Spleen (tissue), 13 donors: ENCODE measurements at places on chromosomes 3 and 15. TPM values are rescaled to one million over a fixed set of nuclear protein-coding genes. Genes with fewer than 3 reads are reported as not detected.

- no peak overlapping the region for H3K4me3 ChIP-seq
- no peaks in the 10 kb centered on the region for H3K4me1 ChIP-seq
- no peak for DNase-seq
- no peak overlapping the region for H3K27ac ChIP-seq
Measured at GRCh38 chr3:173538410-173538809, 140.9 kb downstream of the NLGN1 start.

DNA sequence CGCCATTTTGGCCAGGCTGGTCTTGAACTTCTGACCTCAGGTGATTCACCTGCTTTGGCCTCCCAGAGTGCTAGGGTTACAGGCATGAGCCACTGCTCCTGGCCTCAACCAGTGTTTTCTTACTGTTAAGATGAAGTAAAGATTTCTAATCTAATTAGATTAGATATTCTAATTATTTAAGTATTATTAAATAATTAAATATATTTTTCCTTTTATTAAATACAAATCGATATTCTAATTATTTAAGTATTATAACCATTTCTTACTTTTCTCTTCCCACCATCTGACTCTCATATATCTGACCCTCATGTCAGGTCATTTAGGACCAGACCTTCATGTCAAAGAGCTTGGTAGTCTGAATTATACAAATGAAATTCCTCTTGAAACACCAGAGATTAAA lies 1291.9 kb upstream of the EPHA6 start:
- no peaks in the 10 kb centered on the region for H3K4me1 ChIP-seq
- no peaks in the 10 kb centered on the region for H3K36me3 ChIP-seq
- no peaks in the 10 kb centered on the region for H3K27me3 ChIP-seq

DNA sequence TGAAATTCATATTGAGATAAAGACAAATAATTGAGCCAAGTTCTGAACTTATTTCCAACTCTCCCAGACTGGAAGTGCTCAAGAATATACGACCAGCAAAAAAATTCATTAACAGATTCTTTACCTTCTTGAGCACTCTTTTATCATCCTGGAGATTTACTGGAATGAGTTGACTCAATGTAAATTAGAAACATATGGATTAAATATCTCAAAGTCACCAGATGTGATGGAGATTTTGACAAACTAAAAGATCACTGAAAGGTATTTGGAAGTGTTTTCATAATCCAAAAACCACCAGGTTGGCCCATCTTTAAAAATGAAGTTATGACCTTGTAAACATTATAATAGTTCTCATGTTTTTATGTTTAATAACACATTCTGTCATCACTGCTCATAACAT lies 433.2 kb upstream of the RASGRP1 start:
- H3K27me3 ChIP-seq = no peaks in the 10 kb centered on the region
- H3K36me3 ChIP-seq = no peaks in the 10 kb centered on the region
- no peak for DNase-seq
- H3K4me3 ChIP-seq = no peak overlapping the region
- H3K4me1 ChIP-seq = no peaks in the 10 kb centered on the region
- H3K27ac ChIP-seq = no peak overlapping the region

The CHL1 gene
- polyA plus RNA-seq = 3.3 TPM

The MINAR1 gene
- polyA plus RNA-seq = 0.22 TPM

The ATP13A4 gene
- 0.70 TPM for polyA plus RNA-seq

The CLRN1 gene
- not detected for polyA plus RNA-seq

The UROC1 gene
- 0.02 TPM for polyA plus RNA-seq

- no peaks in the 10 kb centered on the region for H3K27me3 ChIP-seq
- H3K4me3 ChIP-seq = no peak overlapping the region
- no peaks in the 10 kb centered on the region for H3K4me1 ChIP-seq
- no peak for DNase-seq
- no peak overlapping the region for H3K27ac ChIP-seq
- no peaks in the 10 kb centered on the region for H3K36me3 ChIP-seq
Measured at GRCh38 chr15:58401991-58402649, 29.7 kb upstream of the LIPC start.

GRCh38 chr3:37907906-37908305 lies 46.2 kb downstream of the CTDSPL start:
- DNase-seq = no peak
- no peaks in the 10 kb centered on the region for H3K36me3 ChIP-seq
- no peaks in the 10 kb centered on the region for H3K27me3 ChIP-seq
- H3K4me3 ChIP-seq = no peak overlapping the region
- H3K27ac ChIP-seq = no peak overlapping the region

- H3K27me3 ChIP-seq = peaks cover 3% of the 10 kb centered on the region
- no peak overlapping the region for H3K27ac ChIP-seq
- H3K4me3 ChIP-seq = no peak overlapping the region
- DNase-seq = no peak
- peaks cover 8% of the 10 kb centered on the region for H3K4me1 ChIP-seq
Measured at GRCh38 chr3:168844894-168845482, 749.3 kb upstream of the GOLIM4 start.

DNA sequence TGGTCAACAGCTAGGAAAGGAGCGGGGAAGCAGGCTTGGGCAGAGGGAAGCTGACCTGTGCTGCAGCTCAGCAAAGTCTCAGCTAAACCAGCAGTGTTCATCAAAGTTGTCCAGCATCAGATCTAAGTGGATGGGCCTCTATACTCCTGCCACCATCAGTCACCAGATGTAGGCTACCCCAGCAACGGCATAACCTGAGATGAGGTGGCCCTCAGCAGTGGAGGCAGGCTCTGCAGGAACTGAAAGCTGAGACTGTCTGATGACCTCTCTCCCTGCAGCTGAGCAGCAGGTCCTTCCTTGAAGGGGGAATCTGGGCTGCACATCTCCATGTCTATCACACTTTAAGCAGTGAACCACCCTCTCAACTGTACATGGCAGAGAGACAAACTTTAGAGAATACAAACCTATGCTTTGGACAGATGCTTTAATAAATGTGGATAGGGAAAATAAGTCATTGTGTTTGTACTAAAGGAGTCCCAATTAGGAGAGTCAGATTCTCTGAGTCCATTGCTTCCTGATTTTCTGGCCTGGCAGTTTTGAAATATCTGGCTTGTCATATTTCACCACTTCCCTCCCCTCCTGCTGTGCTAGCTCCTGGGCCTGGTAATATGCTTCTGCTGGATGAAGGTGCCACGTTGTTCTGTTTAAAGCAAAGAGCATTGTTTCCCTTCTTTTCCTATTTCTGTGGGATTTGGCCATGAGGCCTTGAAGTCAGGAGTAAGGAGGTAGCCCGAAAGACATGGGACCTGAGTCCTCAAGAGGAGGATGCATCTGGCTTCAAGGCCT lies 11.1 kb upstream of the PSTPIP1 start:
- H3K27ac ChIP-seq = no peak overlapping the region
- DNase-seq = no peak
- H3K27me3 ChIP-seq = no peaks in the 10 kb centered on the region
- no peak overlapping the region for H3K4me3 ChIP-seq
- H3K4me1 ChIP-seq = peaks cover 5% of the 10 kb centered on the region
- H3K36me3 ChIP-seq = no peaks in the 10 kb centered on the region

GRCh38 chr3:184077881-184078280 lies 19.0 kb upstream of the HTR3E start:
- H3K4me3 ChIP-seq = no peak overlapping the region
- H3K27ac ChIP-seq = no peak overlapping the region
- no peaks in the 10 kb centered on the region for H3K4me1 ChIP-seq
- DNase-seq = no peak

DNA sequence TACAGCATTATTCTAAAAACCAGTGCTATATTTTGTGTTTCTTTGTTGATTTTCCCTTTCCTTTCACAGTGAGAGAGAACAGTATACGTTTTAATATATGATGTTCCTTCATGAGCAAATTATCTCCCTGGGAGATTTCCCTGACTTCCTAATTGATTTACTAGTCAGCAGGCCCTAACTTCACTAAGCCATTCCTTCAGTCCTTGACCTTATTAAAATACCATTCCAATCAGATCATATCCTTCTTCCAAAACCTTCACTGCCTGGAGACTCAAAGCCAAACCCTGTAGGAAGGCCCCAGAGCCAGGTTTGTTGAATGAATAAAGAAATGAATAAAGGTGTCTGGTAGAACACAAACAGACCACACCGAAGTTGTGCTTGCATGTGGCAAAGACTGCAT lies 43.8 kb upstream of the ARHGEF3 start:
- no peaks in the 10 kb centered on the region for H3K36me3 ChIP-seq
- DNase-seq = no peak
- H3K4me1 ChIP-seq = no peaks in the 10 kb centered on the region
- H3K27ac ChIP-seq = no peak overlapping the region
- H3K27me3 ChIP-seq = no peaks in the 10 kb centered on the region

GRCh38 chr3:126406389-126407296 lies 11.9 kb downstream of the CFAP100 start:
- no peak overlapping the region for H3K4me3 ChIP-seq
- no peaks in the 10 kb centered on the region for H3K4me1 ChIP-seq
- peak; percentile 49 for DNase-seq
- peaks cover 7% of the 10 kb centered on the region for H3K27me3 ChIP-seq
- no peak overlapping the region for H3K27ac ChIP-seq
- no peaks in the 10 kb centered on the region for H3K36me3 ChIP-seq

The IREB2 gene
- 15.0 TPM for polyA plus RNA-seq

GRCh38 chr15:98134905-98135304 lies 174.4 kb downstream of the ARRDC4 start:
- no peaks in the 10 kb centered on the region for H3K36me3 ChIP-seq
- H3K27ac ChIP-seq = no peak overlapping the region
- no peaks in the 10 kb centered on the region for H3K4me1 ChIP-seq
- no peaks in the 10 kb centered on the region for H3K27me3 ChIP-seq
- DNase-seq = no peak

DNA sequence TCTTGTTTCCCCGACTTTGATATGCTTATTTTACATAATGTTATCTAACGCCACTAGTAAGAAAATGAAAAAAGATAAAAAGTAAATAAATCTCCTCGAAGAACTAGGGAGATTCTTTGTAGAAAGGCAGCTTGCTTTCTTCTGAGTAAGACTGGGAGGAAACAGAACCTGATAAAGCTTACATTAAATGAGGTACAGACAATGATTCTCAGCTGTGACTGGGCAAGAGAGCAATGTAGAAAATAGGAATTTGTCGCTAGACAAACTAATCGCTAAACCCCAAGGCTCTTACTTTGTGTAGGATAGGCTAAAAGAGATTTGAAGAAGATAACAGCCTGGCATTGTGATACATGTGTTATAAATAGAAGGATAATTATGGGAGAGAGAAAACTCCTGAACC lies 919.0 kb upstream of the ALCAM start:
- no peaks in the 10 kb centered on the region for H3K36me3 ChIP-seq
- no peak overlapping the region for H3K4me3 ChIP-seq
- H3K27me3 ChIP-seq = no peaks in the 10 kb centered on the region
- no peak overlapping the region for H3K27ac ChIP-seq
- DNase-seq = no peak

GRCh38 chr3:14472471-14473351 lies 67.4 kb downstream of the GRIP2 start:
- no peaks in the 10 kb centered on the region for H3K27me3 ChIP-seq
- no peak for DNase-seq
- H3K4me1 ChIP-seq = no peaks in the 10 kb centered on the region
- H3K36me3 ChIP-seq = peaks cover 83% of the 10 kb centered on the region

The TRIM69 gene
- polyA plus RNA-seq = 16.4 TPM

DNA sequence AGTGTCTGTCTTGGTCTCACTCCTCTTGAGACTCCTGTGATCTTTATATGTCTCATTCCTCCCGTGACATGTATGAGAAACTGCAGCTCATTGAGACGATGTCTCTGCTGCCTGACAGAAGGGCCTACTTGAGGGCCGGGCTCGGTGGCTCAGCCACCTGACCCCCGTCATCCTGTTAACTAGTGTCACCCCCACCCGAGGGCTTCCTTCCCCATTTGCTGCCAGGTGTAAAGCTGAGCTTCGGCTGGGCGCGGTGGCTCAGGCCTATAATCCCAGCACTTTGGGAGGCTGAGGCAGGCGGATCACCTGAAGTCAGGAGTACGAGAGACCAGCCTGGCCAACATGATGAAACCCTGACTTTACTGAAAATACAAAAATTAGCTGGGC lies 12.7 kb downstream of the SEMA4B start:
- peak overlapping the region; percentile 86 for H3K27ac ChIP-seq
- no peaks in the 10 kb centered on the region for H3K36me3 ChIP-seq
- H3K4me3 ChIP-seq = no peak overlapping the region
- no peaks in the 10 kb centered on the region for H3K27me3 ChIP-seq
- peaks cover 93% of the 10 kb centered on the region for H3K4me1 ChIP-seq

DNA sequence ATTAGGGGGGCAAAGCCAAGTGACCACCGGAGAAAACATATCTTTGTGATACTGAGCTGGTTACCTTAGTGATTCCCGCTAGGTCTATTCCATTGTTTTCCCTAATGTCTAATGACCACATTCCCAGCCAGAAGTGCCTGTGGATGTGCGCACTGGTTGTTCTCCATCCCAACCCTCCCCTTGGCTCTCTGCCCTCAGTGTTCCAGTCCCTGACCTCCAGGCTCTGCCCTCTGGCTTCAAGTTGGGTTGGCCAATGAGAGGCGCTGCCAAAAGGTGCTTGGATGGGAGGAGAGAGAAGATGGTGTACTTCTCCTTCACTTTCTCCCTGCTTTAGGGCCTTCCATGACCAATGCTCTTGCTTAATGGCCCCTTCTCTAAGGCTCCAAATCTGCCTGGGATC lies 2.4 kb downstream of the COLQ start:
- no peak overlapping the region for H3K27ac ChIP-seq
- no peaks in the 10 kb centered on the region for H3K36me3 ChIP-seq
- no peak overlapping the region for H3K4me3 ChIP-seq
- H3K4me1 ChIP-seq = peaks cover 22% of the 10 kb centered on the region

DNA sequence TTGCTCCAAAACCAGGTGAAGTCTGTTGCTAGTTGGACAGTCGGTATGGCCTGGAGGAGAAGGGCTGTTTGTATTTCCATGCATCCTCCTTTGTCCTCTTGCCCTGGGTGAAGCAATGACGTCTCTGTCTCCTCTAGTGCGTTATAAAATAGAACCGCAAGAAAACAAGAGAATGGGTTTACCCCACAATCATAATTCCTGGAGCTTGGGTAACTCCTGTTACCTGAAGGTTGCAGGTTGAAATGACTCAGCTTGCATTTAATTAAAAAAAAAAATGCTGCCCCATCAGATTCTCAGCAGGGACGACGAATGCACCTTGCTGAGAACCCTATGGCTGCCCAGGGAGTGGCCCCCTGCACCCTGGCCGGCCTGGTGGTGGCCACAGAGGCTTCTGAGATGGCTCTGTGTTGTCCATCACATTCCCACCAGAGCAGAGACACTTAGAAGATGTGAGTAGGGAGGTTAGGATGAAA lies 228.2 kb upstream of the BHLHE40 start:
- H3K27me3 ChIP-seq = no peaks in the 10 kb centered on the region
- H3K36me3 ChIP-seq = no peaks in the 10 kb centered on the region
- H3K4me1 ChIP-seq = peaks cover 35% of the 10 kb centered on the region
- peak overlapping the region; percentile 76 for H3K27ac ChIP-seq
- H3K4me3 ChIP-seq = no peak overlapping the region

GRCh38 chr3:60774617-60775016 lies 476.6 kb downstream of the FHIT start:
- H3K27ac ChIP-seq = no peak overlapping the region
- H3K4me3 ChIP-seq = no peak overlapping the region
- no peaks in the 10 kb centered on the region for H3K36me3 ChIP-seq
- H3K4me1 ChIP-seq = no peaks in the 10 kb centered on the region
- H3K27me3 ChIP-seq = no peaks in the 10 kb centered on the region

The ABHD5 gene
- 2.6 TPM for polyA plus RNA-seq

GRCh38 chr15:88230823-88231222 lies 25.7 kb downstream of the NTRK3 start:
- DNase-seq = no peak
- H3K4me1 ChIP-seq = no peaks in the 10 kb centered on the region
- H3K27ac ChIP-seq = no peak overlapping the region
- H3K36me3 ChIP-seq = no peaks in the 10 kb centered on the region
- H3K4me3 ChIP-seq = no peak overlapping the region

The SERPINI2 gene
- polyA plus RNA-seq = 0.32 TPM

GRCh38 chr3:39637807-39638206 lies 170.3 kb downstream of the MOBP start:
- no peak for DNase-seq
- H3K4me3 ChIP-seq = no peak overlapping the region
- no peak overlapping the region for H3K27ac ChIP-seq
- peaks cover 5% of the 10 kb centered on the region for H3K4me1 ChIP-seq
- H3K36me3 ChIP-seq = no peaks in the 10 kb centered on the region
